ENCODE measurements at places on chromosomes 7 and 10.

GRCh38 chr7:17040716-17041115, 158.9 kb upstream of the AGR3 start:
- no peak for DNase-seq

DNA sequence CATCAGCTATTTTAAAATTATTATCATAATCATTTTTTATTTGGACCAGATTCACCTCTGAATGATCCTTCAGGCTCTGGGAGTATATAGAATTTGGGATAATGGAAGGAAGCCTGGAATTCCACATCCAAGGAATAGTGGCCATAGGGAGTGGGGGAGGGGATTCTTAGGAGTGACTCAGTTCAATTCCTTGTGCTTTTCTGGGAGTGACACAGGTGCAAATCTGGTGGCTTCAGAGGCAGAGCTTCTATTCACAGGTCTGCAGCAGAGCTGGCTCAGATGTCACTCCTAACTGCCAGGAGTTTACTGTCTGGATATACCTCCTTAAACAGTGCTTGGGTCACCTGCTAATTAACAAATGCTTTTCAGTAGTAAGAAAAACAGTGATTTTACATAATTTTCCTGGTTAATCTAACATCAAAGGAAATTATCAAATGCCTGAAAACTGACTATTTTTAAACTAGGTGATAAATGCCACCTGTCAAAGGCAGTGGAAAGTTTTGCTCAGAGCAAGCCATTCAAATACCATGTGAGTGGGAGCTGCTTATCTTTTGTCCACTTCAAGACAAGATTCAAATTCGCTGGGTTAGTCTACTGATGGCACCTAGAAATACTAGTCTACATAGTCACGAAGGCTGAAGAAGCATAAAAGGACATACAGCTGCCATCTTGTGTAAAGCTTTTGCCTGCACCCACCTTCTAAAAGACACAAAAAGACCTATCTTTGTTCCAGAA, 106.7 kb upstream of the LAMB4 start:
- no peak for DNase-seq

DNA sequence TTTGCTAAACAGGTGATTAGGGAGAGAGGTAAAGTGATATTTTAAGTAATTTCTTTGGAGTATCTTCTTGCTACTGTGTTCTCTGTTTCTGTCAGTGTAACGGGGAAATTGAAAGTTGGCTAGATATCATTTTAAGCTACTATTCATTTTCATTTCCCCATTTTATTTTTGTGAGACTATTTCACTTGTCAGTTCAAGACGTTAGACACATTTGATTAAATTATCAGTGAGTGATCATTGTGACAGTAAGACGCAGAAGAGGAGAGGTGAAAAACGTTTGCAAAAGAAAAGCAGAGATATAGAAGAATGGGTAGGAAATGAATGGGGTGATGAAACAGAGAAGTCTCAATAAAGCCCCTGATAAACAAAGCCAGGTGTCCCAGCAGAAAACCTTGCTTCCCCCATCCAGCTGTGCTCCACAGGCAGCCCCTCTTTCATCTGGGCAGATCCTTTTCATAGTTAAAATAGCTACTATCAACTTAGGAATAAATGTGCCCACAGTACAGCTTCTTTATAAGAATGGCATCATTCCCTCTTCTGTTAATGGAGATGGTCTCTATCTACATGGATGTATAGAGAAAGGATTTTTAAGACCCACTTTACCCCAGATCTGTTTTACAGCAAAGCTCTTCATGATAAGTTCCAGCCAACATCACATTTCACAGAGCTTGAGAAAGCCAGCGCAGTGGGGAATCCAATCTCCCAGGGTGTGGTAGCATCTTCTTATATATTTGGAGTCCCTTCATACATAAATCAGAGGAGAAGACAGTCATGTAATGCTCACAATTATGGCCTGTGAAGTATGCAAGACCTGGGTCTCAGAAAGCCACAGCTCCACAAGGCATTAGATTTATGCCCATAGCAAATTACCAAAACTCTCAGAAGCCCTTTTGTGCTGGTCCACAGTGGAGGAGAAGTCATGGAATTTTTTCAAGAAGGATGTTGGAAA, 138.1 kb upstream of the ITGB1 start:
- no peak for DNase-seq

DNA sequence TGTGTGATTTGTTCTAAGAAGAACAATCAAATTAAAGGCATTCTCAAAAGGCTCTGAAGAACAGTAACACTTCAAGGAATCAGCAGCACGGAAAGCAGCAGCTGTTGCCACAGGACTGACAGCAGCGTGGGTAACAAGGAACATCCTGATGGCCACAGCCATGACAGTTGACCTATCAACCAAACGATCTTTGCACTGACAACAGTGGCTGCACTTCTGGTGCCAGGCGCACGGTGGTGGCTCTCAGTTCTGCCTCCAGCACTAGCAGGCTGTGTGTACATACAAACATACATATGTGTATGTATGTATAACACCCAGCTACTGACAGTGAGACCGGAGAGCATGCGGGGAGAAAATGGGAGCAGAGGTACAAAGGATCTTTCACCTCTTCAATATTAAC, 114.1 kb downstream of the ZFAND4 start:
- DNase-seq, result no peak

- no peak for DNase-seq
Measured at GRCh38 chr10:7111561-7111960, 299.3 kb downstream of the SFMBT2 start.

- no peak for DNase-seq
Measured at GRCh38 chr7:127887631-127888030, 143.6 kb downstream of the LRRC4 start.

DNA sequence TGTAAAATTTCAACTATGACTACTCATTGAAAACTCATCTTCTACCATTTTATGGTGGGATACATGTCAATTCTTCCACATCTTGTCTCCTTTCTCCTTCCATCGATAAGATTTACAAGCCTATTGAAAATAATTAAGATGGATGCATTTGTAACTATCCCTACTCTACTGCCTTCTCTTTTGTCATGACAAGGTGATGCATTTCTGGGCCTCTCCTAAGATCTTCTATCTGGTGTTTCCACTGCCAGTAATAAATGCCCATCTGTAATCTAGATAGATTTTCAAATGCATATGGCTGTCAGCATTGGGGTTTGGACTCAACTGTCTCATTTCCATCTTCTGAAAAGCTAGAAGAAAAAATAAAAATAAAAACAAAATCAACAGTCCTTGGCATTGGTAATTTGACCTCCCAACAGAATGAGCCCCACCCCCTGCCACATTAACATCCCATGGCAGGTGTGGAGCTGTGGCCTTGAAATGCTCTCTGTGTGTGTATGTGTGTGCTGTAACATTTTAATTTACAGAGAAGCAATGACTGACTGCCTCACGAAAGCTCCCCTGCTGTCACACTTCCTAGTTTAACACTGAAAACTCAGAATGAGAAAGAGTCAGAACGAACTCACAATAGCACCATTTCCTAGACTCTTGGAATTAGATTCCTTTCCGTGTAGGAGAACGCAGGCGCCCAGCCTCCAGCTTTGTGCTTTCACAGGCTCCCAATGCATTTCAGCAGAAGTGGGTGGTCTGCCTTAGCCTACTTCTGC, 74.2 kb downstream of the RHOBTB1 start:
- DNase-seq, result no peak

DNA sequence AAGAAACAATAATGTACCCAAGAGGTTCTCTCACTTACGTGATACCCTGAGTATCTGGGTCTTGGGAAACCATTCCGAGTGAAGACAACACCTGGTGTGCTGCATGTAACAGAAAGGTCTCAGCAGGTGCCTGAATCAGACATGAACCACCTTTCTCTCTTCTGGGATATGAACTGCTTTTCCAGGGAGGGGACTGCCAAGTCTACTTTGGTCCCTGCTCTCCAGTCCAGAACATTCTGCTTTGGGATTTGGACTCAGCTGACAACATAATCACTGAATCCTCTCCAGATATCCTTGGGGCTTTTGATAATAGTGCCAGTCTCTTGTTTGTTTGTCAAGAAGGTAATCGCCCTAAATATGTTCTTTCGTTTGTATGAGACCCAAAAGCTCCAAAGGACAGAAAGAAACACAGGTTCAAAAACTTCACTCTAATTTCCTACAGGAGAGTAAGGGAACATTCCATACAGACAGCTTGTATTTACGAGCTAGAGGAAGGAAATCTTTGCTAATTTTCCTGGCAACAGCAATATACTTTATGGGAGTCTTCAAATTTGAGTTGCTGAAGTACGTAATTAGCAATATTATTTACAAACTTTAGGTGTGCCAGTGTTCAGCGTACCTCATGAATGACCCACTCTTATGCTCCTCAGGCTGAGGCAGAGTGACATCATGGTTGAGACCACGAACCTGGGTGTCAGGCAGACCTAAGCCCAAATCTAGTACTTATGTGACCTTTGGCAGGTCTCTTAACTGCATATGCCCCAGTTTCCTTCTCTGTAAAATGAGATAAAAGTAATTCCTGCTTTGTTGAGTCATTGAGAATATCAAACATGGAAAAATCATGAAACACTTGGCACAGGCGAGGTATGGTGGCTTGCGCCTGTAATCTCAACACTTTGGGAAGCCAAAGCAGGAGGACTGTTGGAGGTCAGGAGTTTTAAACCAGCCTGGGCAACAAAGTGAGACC, 5.4 kb downstream of the ABLIM1 start:
- no peak for DNase-seq

DNA sequence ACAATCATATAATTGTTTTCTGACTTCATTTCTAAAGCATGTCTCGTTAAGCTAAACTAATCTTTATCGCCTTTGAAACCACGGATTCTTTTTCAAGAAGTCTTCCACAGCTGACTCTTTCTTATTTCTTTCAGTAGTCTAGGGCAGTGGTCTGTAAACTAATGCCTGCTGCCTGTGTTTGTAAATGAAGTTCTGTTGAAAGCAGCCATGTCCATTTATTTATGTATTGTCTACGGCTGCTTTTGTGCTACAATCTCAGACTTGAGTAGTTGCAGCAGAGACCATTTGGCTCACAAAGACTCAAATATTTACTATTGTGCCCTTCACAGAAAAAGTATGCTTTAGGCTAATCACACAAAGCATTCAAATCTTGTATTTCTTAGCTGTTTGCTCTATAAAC, 20.3 kb upstream of the ABLIM1 start:
- no peak for DNase-seq

DNA sequence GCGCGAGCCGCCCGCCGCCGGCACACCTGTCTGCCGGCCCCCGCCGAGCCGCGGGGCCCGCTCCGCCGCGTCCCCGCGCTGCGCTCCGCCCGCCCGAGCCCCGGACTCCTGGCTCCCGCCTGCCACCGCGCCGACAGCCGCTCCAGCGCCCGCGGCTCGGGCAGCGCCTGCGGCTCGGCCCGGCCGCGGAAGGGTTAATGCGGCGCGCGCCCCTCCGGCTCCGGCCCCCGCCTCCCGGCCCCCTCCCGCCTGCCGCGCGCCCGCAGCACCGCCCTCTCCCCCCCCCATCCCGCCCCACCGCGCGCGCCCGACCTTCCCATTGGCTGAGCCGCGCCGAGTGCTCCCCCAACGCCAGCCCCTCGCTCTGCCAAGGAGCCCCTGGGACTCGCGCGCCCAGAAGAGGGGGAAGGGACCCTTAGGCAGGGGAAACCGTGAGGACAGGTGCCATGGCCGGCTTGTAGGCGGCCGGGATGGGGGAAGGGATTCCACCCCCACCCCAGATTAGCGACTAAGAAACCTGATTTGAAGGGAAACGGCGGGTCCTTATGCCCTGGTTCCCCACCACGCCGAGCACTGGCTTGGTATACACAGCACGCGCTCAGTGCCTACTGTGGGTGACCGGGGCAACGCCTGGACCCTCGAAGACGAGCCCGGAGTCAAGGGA, at the start of gene KCNH2:
Gene KCNH2 (minus strand): TSS at position 196 of the 664 bp plus-strand sequence. CDS start 408 bp downstream, outside the sequence.
- DNase-seq, result no peak

DNA sequence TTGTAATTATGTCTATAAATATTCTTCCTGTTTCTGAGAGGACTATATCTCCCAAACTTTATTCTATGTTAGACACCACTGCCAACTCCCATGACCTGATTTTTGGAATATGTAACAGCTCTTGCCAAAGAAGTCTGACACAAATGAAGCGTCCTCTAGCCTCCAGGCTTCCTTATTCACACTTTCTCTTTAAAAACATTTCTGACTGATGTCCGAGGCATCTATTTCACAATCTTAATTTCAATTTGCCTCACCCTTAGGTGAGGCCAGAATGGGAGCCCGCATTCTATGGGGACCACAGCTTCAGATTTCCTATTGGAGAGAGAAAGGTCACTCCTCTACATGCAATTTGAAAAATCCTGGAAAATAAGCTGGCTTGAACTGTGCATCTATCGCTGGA, 873.2 kb downstream of the GATA3 start:
- DNase-seq, result no peak
